Hematopoietic multipotent progenitor cell treated with erythropoietin and hydrocortisone succinate and interleukin-3 and kit ligand, for 17 days (in vitro differentiated cells): ENCODE measurements at places on chromosomes 5 and 9.

GRCh38 chr5:135446615-135447014, 533 bp downstream of the DCANP1 start:
- no peak for DNase-seq

GRCh38 chr9:98886691-98887229, 56.9 kb upstream of the COL15A1 start:
- DNase-seq, result no peak

DNA sequence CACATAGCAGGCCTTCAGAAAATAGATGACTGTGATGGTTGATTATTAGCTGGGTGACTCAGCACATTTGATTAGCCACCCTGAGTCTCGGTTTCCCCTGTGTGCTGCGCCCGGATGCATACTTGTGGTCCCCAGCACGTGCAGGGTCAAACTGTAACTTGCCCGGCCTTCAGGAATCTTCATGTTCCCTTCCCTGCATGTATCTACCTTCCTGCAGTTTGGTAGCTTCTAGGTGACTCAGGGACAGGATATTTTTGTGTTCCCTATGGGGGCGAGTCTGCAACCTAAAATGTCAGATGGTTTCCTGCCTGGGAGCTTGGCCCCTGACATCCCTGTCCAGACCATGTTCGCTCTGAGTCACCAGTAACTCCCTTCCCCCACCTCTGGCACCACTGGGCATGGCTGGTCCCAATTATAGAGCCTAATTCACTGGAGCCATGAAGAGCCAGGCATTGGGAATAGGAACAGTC, 13.2 kb downstream of the PTGS1 start:
- DNase-seq, result no peak

GRCh38 chr9:124853605-124854143, 414 bp downstream of the WDR38 start:
- DNase-seq, result no peak

DNA sequence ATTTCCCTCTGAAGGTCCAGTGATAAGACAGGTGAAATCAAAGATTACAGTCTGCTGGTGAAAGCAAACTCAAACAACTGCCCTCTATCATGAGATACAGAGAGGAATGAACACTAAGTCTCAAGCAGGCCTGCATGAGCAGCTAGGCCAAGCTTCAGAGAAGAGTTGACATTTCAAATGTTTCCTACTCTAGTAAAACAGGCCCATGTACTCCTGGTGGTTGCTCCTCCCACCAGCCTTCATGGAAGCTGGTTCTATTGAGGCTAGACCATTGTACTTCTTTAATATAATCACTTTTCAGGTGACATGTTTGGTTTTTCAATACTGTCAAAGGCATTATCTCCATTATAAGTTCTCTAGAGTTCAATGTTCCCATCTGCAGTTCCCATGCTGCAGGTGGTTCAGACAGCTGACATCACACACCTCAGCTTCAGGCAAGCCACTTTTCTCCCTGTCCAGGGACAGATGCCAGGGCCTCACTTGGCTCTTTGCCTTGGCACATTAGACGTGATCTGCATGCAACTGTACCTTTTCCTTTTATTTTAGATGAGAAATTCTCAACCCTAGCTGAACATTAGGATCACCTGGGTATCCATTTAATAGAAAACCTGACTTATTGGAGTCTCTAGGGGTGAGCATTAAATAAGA, 89.8 kb downstream of the PIK3R1 start:
- no peak for DNase-seq

GRCh38 chr5:74665816-74666215, 19.2 kb upstream of the HEXB start:
- no peak for DNase-seq

- no peak for DNase-seq
Observed at GRCh38 chr5:7759951-7760580, 90.9 kb downstream of the CFAP90 start.

- DNase-seq, result no peak
Observed at GRCh38 chr9:106930477-106930876, 67.5 kb downstream of the ZNF462 start.

DNA sequence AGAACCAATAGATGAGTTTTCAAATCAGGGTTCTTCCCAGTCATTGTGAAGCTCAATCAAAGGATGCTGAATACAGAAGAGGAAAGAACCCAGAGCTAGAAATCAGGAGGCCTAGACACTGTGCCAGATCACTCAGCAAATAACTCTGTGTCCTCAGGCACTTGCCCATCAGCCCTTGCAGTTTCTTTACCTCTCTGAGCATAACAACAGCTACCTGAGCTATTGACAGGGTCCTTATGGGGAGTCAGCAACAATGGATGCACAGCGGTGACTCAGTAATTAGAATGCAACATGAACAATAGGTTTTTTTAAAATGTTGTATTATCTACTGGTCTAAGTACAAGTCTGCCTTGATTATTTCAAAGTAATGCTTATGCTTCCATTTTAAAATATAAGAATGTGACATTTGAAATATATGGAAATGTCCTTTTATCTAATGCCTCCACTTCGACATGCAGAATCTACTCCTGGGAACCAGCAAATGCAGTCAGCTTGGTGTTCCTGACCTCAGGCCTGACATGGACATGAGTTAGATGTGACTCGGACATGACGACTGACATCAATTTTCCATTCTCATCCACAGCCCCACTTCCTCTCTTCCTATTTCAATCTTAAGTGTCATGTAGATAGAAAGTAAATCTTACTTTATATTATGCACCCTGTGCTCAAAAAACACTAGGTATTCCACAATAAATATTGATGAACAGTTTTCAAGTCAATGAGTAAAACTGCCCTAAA, 155.0 kb downstream of the TLE1 start:
- DNase-seq, result no peak

- DNase-seq, result no peak
Observed at GRCh38 chr9:98600631-98601030, 108.1 kb downstream of the GABBR2 start.

GRCh38 chr5:33894566-33894965, 2.8 kb upstream of the ADAMTS12 start:
- DNase-seq, result no peak

DNA sequence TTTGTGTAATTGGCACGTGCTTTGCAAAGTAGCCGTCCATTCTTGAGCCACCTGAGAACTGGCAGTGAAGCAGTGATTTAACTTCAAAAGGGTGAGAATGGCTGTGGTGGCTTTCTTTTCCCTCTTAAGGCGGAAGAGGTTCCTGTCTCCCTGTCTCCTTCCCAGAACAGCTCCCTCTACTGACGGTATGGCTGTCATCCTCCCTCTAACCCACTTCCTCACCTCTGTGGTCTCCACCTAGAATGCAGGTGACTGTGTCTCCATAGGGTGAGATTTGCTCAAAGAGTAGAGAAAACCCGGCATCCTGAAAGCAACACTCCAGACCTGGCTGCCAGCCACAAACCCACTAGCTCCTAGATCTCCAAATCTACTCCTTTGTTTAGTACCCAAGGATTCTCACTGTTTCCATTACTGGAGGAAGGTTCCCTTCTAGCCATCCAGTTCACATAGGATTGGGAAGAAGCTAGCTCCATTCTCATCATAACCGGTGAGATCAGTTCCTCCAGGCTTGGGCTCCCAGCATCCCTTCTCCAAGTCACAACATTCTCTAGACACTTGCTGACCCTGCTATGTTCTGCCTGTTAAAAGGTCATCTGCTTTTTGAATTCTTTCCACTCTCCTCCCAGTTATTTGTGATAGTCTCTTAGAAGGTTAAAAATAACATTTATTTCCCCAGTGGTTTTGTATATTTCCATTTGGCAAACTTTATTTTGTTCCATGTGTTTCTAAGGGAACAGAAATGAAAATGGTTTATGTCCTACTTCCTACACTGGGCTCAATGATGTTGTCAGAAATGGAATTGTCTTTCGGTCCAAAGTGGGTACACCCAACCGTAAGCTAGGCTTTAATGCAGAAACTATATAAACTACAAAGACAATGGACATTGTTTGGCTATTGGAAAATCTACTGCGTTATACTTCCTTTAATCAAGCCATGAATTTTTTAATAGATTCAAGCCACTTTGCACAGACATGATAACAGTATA, 269.4 kb downstream of the CWC27 start:
- DNase-seq, result peak; percentile 14

GRCh38 chr9:128470560-128470959, 14.8 kb downstream of the ODF2 start:
- no peak for DNase-seq

- DNase-seq, result peak; percentile 32
Observed at GRCh38 chr9:129879991-129880653, 44.9 kb downstream of the USP20 start.
